Breast epithelium (tissue), 4 donors: ENCODE measurements at places on chromosomes 3 and 15. TPM values are rescaled to one million over a fixed set of nuclear protein-coding genes. Genes with fewer than 3 reads are reported as not detected.

ATP8B4 gene
- total RNA-seq = 7.9 TPM

FES gene
- total RNA-seq = 41.4 TPM

ROPN1 gene
- 2.3 TPM for total RNA-seq

FGD5 gene
- total RNA-seq = 28.2 TPM

GP9 gene
- not detected for total RNA-seq
